ENCODE measurements at places on chromosomes 1 and 21.

- DNase-seq = no peak
These were observed 246.6 kb downstream of the RRAGC start for GRCh38 chr1:38612951-38613350.

DNA sequence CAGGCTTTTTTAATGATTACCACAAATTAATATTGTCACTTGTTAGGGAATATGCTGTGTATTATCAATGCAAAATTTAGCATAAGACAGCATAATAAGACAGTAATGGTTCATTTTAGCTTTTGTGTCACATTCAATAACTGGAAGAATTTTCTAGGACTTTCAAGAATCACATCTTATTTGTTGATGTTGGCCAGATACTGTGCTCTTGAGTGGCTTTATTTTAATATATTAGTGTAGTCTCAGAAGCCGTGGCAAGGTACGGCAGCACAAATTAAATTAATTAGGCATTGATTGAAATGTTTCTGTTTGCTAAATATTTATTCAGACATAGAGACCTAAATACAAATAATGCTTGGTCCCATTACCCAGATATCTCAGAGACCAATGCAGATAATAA, 10.4 kb downstream of the IFI44L start:
- DNase-seq = no peak

DNA sequence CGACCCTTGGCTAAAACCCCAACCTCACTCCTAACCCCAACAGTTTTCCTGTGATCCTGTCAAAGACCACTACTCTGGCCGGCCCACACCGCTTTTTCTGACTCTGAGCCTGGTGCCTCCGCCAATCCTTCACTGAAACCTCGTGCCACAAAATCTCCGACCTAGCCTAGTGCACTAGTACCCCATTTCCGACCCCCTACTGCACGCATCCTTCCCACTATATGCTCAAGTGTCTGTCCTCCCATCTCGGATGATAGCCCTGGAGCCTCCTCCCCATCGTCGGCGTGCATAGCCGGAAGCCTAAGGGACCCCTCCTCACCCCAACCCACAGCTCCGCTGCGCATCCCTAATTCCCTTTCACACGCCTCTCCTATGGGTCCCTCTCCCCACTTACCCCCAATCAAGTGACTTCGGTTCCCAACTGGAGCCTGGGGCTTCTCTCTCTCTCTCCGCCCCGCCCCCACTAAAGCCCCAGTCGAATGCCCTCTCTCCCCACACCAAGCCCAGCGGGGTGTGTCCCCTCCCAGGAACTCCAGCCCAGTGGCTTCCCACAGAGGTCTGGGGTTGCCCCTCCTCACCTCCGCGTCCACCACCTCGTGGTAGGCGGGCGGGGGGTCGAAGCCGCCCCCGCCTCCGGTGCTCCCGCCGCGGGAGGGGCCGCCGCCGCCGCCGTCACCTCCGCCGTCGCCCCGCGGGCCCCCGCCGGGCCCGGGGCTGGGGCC, 791 bp downstream of the USP24 start:
- no peak for DNase-seq

- DNase-seq = no peak
These were observed 1530.1 kb upstream of the TPTE start for GRCh38 chr21:8991088-8991907.

- DNase-seq = no peak
These were observed 54.3 kb downstream of the RPS6KA1 start for GRCh38 chr1:26583646-26584485.

DNA sequence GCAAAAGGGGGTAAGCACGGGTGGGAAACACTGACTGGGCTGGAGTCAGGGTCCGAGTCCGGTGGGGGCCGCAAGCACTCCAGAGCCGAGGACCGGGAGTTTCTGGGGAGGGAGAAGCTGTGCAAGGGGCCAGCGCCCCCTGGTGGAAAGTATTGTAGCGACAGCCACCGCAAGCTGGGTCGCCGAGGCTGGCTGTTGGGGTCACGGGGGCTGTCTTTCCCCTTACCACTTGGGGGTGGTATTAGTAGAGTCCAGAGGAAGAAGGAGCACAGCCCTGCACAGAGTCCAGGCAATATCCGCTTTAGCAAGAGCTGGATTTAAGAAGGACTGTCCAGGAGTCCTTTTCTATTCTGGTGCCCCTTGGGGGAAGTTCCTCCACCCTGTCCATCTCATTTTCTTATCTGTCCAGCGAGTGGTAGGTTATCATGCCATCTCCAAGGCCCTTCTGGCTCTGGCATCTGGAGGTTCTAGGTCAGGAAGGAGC, 17.9 kb upstream of the ETV3 start:
- no peak for DNase-seq

GRCh38 chr1:219379691-219380090, 206.0 kb downstream of the LYPLAL1 start:
- no peak for DNase-seq

DNA sequence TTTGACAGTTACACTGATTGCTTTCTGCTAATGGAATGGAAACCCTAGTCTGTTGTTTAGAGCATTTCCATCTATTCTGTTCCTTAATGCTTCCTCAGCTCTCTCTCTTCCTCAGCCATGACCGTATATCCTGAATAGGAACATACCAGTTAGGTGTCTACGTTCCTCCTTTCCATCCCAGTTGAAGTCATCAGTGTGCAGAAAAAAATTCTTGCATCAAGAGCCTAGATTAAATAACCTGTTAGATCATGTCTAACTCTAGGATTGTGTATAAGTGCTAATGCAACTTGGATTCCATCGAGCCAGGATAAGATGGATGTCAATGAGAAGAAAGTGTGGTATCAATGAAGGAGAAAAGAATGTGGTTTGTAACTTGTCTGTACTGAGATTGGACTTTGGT, 18.7 kb downstream of the UBAP2L start:
- DNase-seq = no peak

DNA sequence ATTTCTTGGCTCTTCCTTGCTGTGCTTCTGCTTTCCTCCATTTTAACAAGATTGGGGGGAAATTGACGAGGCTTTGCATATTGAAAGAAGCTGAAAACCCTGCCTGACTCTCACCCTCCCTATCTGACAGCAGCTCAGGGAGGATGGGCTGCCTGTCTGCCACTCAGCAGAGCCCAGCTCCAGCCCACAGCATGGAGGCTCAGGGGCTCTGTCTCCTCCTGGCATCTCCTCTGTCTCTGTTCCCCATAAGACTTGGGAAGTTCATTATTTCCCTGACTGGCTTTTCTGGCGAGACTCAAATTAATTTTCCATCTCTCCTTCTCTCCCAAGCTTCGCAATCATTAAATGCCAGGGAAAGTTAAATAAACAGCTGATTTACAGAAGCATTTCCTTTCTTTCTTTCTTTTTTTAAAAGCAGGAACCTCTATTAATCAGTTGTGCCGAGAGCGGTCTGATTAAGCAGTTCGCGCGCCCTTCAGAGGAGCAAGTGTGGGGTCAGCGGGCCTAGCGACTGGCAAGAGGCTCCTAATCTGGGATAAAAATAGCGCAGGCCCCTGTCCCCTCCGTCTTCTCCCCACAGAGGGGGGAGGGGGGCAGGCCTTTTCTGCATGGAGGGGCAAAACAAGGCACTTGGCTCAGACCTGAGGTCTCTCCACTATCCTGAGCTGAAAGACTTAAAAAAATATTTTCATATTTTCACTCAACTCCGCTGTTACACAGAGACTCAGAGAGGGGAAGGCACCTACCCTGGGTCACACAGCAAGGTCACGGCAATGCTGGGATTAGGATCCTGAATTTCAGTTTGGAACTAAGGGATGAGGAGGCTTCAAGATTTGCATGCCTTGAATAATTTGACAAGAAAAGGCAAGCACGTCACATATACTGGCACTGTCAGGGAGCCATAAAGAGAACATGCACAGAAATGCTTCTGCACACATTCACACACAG, 170.4 kb downstream of the ACTL8 start:
- no peak for DNase-seq
